Right renal pelvis (tissue), 4 donors: ENCODE measurements at places on chromosomes 13 and 19.

GRCh38 chr19:52398081-52398441, 412 bp downstream of the ZNF528 start:
- DNase-seq = no peak

- DNase-seq = no peak
Observed at GRCh38 chr19:7242601-7243258, 51.5 kb downstream of the INSR start.

DNA sequence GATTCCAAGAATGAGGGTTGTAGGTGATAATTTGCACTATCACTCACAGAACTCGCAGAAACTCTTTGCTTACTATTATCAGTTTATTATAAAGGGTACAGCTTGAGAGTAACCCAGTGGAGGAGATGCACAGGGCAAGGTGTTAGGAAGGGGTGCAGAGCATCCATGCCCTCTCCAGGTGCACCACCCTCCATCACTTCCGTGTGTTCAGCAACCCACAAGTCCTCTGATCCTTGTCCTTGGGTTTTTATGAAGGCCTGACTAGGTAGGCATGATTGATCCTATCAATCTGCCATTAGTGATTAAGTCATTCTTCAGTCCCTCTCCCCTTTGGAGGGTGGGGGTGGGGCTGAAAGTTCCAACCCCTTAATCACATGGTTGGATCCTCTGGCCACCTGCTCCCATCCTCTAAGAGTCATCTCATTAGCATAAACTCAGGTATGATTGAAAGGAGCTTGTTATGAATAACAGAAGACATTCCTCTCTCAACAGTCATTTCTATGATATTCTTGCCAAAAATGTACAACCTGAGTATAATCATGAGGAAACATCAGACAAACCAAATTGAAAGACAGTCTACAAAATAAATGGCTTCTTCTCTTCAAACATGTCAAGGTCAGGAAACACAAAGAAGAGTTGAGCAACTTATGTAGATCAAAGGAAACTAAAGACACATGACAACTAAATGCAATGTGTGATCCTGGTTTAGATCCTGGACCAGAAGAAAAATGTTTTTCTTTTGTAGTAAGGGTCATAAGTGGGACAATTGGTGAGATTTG, 225.4 kb downstream of the PCCA start:
- no peak for DNase-seq

DNA sequence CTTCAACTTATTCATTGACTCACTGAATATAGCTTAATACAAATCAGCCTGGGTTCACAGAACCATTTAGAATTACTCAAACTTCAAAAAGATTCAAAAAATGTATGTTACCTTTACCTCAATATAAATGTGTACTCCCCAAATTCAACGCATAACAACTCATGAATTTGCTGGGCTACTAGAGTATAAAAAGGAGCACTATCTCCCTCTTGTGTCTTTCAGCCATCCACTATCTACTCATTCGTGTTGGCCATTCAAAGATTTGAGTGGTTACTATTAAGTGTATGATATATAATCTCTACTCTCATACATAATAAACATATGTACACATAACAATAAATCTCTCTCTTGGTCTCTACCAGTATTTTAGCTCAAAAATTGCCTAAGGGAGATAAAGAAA, 20.3 kb downstream of the INTS6 start:
- DNase-seq = no peak

DNA sequence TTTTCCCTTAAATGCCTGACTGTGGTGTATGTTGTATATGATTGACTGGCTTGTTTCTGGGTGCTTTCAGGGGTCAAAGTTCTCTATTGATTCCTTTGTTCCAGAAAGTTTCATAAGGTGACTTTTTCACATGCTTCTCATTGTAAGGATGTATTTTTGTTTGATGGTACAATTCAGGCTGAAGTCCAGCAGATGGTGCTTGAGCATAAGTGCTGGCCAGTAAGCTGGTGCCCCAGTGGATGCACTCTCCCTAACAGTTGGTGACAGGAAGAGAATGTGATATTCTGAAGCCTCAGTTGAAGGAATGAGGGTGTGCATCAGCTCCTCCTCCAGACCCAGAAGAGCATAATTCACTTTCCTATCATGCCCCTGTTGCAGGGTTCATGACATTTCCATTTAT, 1941.6 kb upstream of the PRR20A start:
- DNase-seq = no peak

- DNase-seq = no peak
Observed at GRCh38 chr13:113209759-113210421, 477 bp downstream of the CUL4A start.

GRCh38 chr13:21676611-21677021, 5.7 kb downstream of the FGF9 start:
- no peak for DNase-seq

GRCh38 chr13:85503797-85504196, 295.4 kb downstream of the SLITRK6 start:
- no peak for DNase-seq

- no peak for DNase-seq
Observed at GRCh38 chr19:19274146-19274545, 1.0 kb upstream of the TM6SF2 start.

DNA sequence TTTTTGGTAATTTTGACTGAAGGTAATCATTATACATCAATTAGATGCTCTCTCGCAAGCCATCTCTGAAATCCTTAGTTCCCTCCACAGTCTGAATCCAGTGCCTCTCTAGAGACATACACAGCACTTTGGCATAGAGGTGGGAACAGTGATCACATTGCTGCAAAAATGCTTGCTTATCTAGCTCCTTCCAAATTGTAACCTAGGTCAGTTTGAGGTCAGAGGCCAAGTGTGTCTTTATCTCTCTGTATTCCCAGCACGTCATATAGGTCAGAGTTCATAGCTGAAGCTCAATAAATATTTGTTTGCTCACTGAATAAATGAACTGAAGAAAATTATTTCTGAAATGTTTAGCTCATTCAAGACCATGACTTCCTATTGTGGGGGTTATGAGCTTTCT, 462.5 kb downstream of the DIAPH3 start:
- DNase-seq = no peak

- DNase-seq = no peak
Observed at GRCh38 chr19:39152066-39152465, 26.5 kb downstream of the PAK4 start.

GRCh38 chr13:31367410-31367809, 167.6 kb downstream of the B3GLCT start:
- no peak for DNase-seq

DNA sequence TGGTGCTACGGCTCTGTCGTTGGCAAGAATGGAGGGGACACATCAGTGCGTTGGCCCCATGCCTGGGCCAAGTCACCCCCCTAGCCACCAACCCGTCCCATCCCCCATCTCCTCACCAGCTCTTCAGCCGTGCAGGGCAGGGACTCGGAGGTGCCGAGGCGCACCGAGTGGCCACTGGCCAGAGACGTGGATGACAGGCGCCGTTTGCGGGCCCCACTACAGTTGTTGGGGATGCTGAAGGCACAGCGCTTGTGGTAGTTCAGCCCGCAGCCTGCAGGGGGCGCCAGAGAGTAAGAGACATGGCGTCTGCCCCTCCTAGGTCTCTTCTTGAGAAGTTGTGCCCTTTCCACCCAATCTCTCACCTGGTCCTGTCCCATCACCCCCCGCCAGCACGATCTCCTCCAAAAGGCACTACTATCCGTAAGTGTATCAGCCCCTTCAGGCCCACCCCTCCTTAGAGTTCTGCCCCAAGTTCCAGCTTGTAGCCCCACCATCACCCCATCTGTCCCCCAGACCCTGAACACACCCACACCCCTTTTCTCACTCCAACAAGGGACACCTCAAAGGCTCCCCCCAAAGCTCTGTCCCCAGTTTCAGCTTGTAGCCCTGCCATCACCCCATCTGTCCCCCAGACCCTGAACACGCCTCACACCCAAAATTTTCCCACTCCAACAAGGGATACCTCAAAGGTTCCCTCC, 12.4 kb downstream of the PRKD2 start:
- no peak for DNase-seq

GRCh38 chr13:65868099-65868498, 1362.0 kb downstream of the PCDH9 start:
- DNase-seq = no peak

- DNase-seq = no peak
Observed at GRCh38 chr19:42124386-42124901, 7.8 kb downstream of the POU2F2 start.
